ENCODE measurements at places on chromosomes 1 and 21.

DNA sequence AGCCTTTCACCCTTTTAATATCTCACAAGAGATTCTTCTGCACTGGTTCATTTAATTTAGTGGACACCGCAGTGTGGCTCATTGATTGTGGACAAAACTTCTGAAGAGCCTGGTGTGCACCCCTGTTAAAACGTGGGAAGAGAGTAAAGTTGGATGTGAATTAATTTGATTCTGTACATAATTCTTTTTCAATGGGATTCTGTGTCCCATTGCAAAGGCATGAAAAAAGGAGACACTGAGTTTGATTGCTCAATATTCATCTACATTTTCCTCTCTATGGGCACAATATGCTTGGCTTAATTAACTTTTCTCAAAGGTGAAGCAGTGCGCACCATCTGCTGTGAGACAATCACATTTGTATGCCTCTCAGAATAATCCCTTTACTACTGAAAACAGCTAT is 95.1 kb downstream of the BARHL2 start:
- DNase-seq: no peak

DNA sequence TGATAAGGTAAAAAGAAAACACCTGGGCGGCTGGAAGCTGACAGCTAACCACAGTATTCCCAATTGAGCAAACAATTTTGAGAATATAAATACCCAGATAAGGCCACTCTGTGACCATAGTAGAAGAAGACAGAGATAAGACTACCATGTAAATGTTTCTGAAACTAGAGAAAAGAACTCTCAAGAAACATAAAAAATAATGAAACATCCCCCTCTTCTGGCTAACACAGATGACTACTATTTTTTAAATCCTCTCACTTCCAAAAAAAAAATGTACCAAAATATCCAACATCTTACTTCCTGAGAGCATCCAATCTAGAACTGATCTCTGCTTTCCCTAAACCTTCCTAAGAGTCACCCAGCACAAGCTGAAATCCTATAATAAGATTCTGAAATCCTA is 125.9 kb downstream of the HFM1 start:
- no peak for DNase-seq

DNA sequence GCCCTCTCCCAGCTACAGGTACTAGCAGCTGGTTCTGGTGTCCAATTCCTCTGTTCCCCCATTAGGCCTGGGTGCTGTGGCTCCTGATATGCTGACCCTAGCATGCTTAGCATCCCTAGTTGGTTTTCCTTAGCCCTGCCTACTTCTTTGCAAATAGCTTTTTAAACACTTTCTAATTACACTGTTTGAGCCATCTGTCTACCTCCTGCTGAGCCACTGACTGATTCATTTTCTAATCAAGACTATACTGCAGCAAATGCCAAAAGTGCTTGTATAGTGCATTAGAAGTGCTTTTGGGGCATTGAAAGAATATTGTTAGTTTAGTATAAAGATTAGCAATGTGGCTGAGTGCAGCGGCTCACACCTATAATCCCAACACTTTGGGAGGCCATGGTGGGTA is 36.3 kb downstream of the ERICH3 start:
- no peak for DNase-seq

DNA sequence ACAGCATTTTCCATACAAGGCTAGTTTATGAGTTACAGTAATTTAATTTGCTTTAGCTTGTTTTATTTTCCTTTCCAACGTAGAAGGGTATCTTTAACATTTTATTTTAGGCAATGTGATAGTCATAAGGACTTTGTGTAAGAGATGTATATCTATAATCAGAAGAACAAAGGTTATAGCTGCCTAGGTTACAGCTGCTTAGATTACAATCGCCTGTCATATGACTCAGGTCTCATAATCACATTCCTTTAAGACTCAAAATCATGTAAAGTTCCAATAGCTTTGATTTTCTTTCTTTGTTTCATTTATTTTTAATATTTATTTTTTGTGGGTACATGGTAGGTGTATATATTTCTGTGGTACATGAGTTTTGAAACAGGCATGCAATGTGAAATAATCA is 37.8 kb upstream of the COP1 start:
- DNase-seq: no peak

GRCh38 chr1:111976332-111976731 is 13.1 kb downstream of the KCND3 start:
- DNase-seq: no peak

- DNase-seq: no peak
These were observed 15.9 kb downstream of the PDIK1L start for GRCh38 chr1:26127235-26128163.

DNA sequence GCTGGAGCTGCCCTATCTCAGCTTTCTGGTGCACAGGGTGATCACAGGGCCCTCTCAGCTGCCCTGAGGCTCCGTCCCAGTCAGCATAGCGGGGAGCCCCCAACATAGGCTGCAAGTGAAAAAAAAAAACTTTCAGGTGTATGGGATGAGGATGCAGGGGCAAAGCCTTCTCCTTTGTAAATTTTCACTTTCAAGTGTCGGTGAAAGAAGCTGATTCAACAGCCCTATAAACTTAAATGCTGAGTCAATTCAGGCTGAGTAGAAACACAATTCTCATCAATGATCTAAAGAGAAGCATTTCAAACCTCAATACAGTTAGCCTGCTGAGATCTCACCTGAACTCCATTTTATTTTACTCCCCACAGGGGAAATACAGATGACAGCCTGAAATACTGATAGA is 171.2 kb downstream of the SEC16B start:
- DNase-seq: no peak

GRCh38 chr1:226658546-226659125 is 80.4 kb downstream of the ITPKB start:
- DNase-seq: no peak

GRCh38 chr1:219744652-219745469 is 132.0 kb upstream of the ZC3H11B start:
- DNase-seq: no peak

DNA sequence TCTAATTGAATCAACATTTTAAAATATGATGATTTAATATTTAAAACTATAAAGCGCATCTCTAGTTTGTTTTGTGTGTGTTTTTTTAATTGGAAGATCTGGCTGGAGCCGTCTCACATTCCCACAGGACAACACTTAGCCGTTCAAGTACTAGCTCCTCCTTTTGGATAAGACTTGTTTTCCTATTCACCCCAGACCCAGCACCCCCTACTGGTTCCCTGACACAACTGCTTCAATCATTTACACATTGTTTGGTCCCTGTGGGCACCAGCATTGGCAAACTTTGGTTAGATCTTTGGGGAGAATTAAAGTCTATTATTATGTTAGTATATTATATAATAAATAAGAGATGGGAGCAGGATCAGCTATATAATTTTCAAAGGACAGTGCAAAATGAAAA is 34.5 kb downstream of the TYW3 start:
- DNase-seq: no peak

- DNase-seq: no peak
These were observed 39.7 kb upstream of the RUNX3 start for GRCh38 chr1:24969596-24970398.

DNA sequence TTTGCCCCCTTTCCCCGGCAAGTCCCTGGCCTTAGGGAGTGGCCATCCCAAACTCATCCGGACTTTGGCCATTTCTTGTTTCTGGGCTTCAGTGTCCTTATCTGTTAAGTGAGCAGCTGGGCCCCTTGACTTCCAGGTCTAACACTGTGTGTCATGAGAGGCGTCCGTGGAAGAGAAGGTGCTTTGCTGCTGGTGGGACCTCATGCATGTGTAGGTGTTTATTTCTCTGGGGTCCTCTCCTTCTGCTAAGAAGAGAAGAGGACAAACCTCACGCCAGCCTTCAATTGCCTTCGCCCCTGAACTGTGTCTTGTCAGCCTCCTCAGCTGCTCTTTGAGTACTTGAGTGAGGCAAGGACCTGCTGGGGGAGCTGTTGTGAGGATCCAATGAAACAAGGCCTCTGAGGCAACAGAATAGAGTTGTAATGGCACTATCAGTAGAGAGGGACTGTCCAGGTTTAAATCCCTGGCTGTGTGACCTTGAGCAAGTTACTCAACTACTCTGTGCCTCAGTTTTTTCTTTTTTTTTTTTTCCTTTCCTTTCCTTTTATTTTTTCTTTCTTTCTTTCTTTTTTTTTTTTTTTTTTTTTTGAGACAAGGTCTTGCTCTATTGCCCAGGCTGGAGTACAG is 72.5 kb downstream of the RUNX3 start:
- no peak for DNase-seq

- no peak for DNase-seq
These were observed 10.7 kb downstream of the FOXO6 start for GRCh38 chr1:41371630-41372599.

- DNase-seq: no peak
These were observed 2.6 kb downstream of the C1orf226 start for GRCh38 chr1:162384116-162384515.

- no peak for DNase-seq
These were observed 29.4 kb downstream of the RCSD1 start for GRCh38 chr1:167659450-167659849.

DNA sequence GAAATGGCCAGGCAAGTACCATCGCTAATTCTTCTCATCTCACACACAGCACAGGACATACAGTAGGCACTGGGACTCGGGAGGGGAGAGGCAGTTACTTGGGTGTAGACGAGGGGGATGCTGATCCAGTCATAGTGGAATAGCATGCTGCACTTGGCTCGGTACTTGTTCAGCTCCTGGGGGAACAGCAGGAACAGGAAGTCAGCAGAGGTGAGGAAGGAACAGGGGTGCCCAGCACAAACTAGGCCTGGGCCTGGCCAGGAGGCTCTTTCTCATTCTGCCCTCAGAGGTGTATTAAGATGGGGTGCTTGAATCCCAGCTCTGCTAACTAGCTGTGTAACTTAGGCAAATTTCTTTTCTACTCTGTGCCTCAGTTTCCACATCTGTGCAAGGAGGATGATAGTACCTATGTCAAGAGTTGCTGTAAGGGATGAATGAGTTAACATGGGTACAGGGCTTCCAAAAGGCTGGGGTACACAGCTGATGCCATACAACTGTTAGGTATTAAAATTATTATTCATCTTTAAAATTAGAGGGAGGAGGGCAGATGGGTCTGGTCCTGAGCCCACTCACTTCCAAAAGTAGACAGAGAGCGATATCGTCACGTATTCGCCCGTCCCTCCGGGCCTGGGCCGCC is 2.4 kb downstream of the BEST4 start:
- DNase-seq: no peak

DNA sequence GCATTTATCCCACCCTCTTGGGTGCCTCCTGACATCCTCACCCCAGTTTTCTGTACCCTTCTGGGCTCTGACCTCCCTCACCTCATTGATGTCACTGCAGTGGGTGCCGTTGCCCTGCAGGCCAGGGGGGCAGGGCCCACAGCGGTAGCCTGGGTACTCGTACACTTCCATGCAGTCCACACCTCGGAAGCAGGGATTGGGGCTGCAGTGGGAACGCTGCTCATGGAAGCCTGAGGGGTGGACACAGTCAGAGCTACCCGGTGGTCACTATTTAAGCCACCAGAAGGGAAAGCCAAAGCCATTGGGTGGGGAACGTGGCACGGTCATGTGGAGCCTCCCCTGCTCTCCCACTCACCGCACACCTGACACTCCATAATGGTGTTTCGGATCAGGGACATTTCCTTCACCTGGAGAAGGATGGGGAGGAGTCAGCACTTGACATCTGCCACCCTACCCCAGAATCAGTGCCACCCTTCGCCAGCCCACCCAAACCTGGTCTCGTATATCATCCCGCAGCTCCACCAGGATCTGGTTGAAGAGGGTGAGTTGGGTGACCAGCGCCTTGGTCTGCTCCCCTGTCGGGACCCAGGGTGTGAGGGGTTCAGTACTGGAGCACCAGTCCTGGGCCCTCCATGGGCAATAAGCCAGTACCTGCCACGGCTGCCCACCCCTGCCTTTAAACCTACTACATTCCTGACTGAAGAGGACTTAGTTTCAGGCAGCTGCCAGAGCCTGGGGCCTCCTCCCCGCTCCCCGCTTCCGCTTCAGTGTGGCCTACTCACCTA is 4.8 kb downstream of the THBS3 start:
- no peak for DNase-seq

DNA sequence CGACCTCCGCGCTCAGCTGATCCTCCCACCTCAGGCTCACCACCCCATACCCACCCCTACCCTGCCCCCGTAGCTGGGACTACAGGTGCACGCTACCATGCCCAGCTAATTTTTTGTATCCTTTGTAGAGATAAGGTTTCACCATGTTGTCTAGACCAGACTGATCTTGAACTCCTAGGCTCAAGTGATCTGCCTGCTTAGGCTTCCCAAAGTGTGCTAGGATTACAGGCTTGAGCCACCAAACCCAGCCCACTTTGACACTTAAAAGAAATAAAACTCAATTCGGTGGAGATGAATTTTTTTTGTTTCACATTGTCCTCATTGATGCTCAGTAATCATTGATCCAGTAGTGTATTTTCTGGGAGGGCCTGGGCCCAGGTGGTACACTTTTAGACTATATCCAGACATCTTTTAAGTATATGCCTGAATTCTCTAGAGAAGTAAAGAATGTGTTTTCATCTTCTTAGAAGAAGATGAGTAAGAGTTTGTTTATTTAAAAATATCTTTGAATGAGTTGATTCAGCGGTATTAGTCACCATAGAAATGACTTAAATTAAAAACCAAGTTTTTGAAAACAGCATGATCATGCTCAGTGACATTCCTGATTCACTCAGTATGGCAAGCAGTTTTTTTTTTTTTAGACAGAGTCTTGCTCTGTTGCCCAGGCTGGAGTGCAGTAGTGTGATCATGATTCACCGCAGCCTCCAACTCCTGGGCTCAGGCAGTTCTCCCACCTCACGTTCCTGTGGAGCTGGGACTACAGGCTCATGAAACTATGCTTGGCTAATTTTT is 57.8 kb downstream of the EPB41 start:
- no peak for DNase-seq

DNA sequence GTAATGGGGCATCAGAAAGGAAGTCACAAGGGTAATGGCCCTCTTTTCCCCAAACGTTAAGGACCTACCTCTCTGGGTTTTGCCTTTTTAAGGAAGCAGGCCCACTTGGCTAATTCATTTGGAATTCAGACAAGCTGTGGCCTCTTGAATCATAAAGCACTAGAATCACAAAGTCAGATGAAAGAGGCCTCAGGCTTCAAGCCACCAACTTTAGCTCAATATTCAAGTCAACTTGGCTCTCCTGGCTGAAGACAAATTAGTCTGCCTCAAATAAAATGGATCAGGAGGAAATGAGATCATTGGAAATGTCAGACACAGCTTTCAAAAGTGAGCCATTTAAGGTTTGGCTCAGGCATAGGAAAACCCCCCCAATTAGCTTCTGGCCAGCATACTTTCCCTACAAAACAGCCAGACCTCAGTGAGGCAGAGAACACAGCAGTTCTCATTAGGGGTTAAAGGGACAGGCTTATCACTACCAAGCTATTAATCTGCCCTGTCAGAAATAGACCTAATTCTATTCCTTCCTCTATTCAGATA is 34.3 kb downstream of the SLC35D1 start:
- DNase-seq: no peak

GRCh38 chr1:106897976-106898375 is 158.5 kb upstream of the PRMT6 start:
- DNase-seq: no peak

DNA sequence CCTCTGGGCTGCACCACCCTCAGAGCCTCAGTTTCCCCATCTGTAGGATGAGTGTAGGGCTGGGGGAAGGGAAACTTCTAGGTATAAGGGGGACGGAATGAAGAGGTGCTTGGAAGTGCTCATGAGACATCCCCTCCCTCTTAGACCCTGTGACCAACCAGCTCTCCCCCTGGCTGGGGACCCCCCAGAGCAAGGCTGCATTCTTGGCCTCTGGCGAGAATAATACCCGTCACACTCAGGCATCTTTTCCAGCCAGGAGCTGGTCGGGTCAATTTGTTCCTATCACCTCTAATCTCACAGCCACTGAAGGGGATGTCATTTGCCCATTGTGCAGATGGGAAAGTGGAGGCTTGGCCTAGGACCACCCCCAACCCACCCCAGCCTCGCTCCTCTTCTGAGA is 443.0 kb downstream of the PTPRU start:
- DNase-seq: no peak

- peak; percentile 76 for DNase-seq
These were observed 39.4 kb downstream of the ABCG1 start for GRCh38 chr21:42258150-42258884.

All from stimulated activated CD4-positive, alpha-beta T cell treated with anti-CD3 and anti-CD28 coated beads, Interleukin-15, amount 100 ng/mL, for 1 hour (primary cell).